IMR-90 (cell line): ENCODE measurements at places on chromosomes 1 and 21. TPM values are rescaled to one million over a fixed set of nuclear protein-coding genes. Genes with fewer than 3 reads are reported as not detected.

GRCh38 chr1:27162090-27162489 is 7.2 kb upstream of the SLC9A1 start:
- DNase-seq: no peak

PADI1 gene
- not detected in 2 replicates for total RNA-seq

DNA sequence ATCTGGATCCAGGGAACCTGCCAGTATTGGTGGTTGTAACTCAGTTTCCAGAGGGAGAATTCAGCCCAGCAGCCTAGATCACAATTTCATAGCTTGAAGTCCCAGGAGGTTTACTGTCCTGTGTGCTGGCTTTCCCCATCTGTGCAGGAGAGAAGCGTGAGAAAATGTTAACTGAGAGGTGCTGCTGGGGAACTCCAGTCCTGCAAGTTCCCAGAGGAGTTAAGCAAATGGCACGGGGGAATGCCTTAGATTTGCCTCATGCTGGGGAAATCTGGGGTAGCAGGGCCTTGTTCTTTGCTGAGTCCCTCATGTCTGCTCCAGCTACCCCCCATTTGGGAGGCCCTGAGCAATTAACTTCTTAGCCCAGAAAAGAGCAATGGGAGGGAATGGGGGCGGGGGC is 25.1 kb upstream of the SLAMF6 start:
- no peak for DNase-seq

FALEC gene
- total RNA-seq: not detected in 2 replicates

GRCh38 chr1:2623571-2624337 is 9.1 kb downstream of the MMEL1 start:
- no peak for DNase-seq

CACNA1S gene
- not detected in 2 replicates for total RNA-seq

- DNase-seq: no peak
These were observed 423.4 kb upstream of the CHRM3 start for GRCh38 chr1:238962941-238963340.

- DNase-seq: no peak
These were observed 36.6 kb upstream of the TMEM52 start for GRCh38 chr1:1955621-1956094.

GRCh38 chr1:211687462-211688215 is 12.2 kb upstream of the NEK2 start:
- DNase-seq: no peak

- DNase-seq: peak; percentile 53
These were observed 30.9 kb downstream of the PRDM2 start for GRCh38 chr1:13730751-13731482.

DNA sequence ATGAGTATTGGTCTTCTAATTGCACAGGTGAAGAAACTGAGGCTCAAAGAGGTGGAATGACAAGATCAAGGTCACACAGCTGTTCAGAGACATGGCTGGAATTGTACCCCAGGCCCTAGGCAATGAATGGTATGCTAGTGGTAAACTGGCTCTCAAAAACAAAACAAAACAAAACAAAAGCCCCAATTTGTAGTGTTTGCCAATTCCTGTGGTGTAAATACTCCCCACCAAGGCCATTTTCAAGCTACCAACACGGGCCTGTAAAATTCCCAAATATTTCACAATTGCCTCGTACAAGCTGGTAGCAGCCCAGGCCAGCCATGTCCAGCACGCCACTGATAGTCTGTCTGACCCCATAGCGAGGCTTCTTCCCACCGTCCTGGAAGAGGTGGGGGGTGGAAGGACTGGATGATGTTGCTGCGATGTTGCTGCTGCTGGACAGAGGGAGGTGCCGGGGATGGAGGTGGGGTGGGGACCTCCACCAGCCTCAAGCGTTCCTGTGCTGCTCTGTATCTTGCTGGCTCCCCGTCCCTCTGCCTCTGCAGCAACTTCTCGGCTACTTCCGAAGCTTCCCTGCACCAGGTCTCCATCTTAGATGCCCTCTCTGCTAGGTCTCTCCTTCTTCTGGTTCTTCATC is 62.2 kb upstream of the RUNX3 start:
- no peak for DNase-seq

- no peak for DNase-seq
These were observed 993 bp downstream of the SYPL2 start for GRCh38 chr1:109467301-109467777.

GRCh38 chr1:234961456-234962339 is 166.9 kb downstream of the TOMM20 start:
- DNase-seq: peak; percentile 96

GRCh38 chr21:46256501-46256994 is 28.0 kb upstream of the LSS start:
- no peak for DNase-seq

DNA sequence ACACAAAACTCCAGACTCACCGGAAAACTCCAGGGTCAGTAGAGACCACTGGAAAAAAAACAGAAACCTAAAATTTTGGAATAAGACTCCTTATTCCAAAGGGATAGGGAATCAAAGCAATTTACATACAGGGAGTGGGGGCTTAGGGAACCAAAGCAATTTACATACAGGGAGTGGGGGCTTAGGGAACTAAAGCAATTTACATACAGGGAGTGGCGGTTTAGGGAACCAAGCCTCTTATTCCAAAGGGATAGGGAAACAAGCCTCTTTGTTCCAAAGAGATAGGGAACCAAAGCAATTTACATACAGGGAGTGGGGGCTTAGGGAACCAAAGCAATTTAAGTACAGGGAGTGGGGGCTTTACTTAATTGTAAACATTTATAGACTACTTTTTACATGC is 28.4 kb upstream of the TTLL7 start:
- DNase-seq: no peak
